ENCODE measurements at places on chromosomes 7 and 10. TPM values are rescaled to one million over a fixed set of nuclear protein-coding genes. Genes with fewer than 3 reads are reported as not detected.
A peak's percentile ranks its signal among the peaks of the same experiment; 100 is the strongest.

GRCh38 chr7:121002757-121003200 is 14.3 kb downstream of the CPED1 start:
- no peak for DNase-seq

- DNase-seq, result no peak
Observed at GRCh38 chr10:3874990-3875841, 90.2 kb upstream of the KLF6 start.

DNA sequence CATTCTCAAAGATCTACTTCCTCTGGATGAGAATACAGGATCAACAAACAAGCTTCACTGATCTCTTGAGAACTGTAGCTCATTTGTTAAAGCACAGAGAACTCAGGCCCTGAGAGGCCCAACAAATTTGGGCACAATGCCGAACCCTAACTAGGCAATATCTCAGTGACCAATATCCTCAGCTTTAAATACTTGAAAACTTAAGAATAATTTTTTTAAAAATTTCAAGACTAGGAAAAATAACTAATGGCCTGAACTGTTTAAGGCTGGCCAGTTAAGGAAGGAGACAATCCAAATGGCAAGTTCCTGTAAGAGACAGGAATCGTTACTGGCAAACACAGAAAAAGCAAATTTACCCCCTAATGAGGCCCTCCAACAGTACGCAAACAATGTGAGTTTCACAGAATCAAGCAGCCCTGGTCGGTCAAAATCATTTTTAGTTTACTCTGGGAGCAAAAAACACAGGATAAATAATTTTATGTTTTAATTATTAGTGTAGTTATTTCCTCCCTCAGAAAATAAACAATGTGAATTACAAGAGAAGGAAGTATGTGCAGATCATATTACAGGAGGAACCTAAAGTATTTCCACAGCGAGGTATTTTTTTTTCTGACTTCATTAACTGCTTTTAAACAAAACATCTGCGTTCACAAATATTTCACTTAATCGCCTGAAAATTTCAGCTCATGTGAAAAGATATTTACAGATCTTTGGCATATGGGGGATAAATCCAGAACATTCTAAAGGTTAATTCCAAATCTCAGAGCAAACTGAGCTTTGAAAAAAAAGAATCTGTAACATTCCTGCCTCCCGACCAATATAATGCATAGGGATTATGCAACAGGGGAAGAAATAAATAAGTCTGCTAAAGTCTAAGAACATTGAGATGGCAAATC is 39.5 kb downstream of the NT5C2 start:
- DNase-seq, result peak; percentile 51

- DNase-seq, result no peak
Observed at GRCh38 chr10:11087372-11087771, 69.7 kb downstream of the CELF2 start.

DNA sequence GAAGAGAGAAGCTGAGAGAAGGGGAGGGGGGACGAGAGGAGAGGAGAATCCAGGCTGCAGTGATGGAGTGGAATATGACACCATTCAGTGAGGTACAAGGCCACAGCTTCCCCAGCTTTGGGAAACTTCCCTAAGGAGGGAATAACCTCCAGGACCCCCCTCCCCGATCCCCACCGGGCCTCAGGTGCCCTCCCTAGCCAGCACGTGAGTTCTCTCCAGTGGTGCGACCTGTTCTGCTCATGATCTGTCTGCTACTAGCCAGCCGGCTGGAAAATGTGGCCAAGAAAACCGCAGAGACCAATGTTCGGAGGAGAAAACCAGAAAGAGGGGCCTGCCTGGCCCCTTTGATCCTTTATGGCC is 39.9 kb upstream of the AGK start:
- no peak for DNase-seq

DNA sequence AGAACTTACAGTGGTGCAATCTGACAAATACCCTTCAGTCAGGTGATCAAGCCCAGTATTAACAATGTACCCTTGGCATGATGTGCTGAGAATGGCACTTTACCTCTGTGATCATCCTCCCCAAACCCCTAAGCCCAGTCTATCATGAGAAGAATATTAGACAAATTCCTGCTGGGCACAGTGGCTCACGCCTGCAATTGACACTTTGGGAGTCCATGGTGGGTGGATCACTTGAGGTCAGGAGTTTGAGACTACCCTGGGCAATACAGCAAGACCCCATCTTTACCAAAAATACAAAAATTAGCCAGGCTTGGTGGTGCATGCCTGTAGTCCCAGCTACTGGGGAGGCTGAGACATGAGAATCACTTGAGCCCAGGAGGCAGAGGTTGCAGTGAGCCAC is 7.4 kb upstream of the CUL2 start:
- DNase-seq, result no peak

GRCh38 chr10:4802711-4803487 is 23.1 kb upstream of the AKR1E2 start:
- DNase-seq, result no peak

DNA sequence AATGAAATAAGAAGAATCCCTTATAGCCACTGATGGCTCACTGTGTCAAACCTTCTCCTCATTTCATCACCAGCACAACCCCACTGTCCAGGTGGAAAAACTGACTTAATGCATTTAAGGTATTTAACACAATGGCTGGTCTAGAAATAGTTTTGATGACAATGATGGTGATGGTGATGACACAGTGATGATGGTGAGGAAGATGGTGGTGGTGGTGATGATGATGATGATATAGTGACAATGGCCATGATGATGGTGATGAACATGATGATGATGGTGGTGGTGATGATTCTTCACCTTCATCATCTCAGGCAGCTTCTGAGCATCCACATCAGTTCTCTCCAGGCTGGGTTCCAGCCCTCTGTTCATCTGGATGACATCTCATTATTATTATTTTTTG is 186.6 kb downstream of the TCERG1L start:
- DNase-seq, result no peak

- no peak for DNase-seq
Observed at GRCh38 chr7:39317107-39317506, 249.1 kb upstream of the YAE1 start.

GRCh38 chr7:98913612-98914011 is 35.3 kb downstream of the TRRAP start:
- no peak for DNase-seq

DNA sequence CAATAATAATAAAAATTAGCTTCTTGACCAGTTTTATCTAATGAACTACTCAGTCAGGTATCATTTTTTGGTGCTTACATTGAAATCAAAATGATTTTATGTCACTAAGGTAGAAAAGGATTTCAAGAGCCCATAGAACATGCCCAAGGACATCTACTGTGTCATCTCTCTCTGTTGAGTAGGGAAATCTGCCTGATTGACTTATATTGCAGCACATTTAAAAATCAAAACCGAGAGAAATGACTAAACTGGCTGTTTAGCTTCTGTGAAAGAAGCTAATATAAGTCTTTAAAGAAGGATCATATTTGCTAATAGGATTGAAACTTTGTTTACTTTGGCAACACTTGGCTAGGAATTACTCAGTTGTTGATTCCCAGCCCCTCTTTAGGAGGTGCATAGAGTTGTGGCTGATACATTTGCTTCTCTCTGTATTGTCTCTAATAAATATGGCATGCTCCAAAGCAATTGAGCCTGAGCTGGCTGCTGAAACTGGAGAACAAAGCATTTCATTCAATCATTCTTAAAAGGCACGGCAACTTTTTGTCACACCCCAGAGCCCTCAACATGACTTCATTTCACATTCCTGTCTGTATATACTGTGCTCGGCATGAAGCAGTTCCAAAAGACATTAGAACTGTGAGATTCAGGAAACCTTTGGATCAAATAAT is 1096.9 kb upstream of the POT1 start:
- DNase-seq, result no peak

- DNase-seq, result no peak
Observed at GRCh38 chr7:156776527-156776926, 116.5 kb downstream of the LMBR1 start.

- no peak for DNase-seq
Observed at GRCh38 chr10:85922356-85923129, 444.1 kb downstream of the GRID1 start.

DNA sequence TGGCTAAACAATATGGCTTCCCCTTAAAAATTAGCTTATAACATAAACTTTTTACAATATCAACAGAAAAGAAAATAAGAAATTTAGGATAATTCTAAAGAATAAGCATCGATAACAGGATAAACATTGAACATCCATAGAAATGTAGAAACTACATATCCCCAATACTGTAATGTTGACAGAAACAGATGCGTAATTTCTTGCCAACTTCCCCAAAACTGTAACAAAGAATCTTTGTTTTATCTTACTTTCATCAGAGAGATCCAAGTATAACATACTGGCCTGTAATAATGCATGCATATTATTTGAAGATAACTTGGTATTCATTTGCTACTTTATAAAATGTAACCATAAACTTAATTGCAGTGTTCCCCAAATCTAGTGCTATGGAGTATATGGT is 339.9 kb downstream of the ARL4A start:
- DNase-seq, result no peak

DNA sequence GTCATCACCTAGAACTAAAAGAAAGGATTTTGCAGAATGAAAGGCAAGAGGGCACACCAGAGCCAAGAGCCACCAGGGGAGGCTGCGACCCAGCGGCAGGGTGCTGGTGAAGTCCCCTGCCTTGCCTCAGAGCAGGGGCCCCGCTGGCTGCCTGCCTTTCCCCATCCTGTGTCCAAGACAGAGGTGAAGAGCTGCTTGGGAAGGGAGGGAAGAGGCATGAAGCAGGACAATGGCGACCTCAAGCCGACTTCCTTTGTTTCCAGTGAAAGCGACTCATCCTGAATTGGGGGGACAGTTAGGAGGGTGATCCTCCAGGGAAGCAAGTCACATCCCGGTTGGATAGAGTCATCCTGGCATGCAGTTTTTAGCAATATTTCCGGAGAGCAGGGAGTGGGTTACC is 255.5 kb upstream of the YAE1 start:
- no peak for DNase-seq

DNA sequence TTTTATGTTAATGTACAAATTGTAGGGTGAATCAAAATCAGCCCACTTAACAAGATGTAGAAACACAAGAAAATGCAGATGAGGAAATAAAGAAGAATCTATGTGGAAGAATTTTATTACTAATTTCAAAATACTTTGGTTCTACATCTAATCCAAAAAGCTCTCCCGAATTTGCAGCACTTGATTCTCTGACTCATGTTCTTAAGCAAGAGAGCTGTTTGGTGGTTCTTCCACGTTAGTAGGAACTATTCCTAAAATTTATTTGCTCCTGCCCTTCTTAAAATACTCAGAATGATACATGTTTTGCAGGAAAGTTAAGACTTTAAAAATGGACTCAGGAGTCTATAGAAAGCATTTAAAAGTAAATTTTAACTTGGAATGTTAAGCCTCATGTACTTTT is 91.8 kb downstream of the ZMYND11 start:
- DNase-seq, result no peak

- no peak for DNase-seq
Observed at GRCh38 chr7:68785036-68785435, 813.2 kb upstream of the AUTS2 start.

DNA sequence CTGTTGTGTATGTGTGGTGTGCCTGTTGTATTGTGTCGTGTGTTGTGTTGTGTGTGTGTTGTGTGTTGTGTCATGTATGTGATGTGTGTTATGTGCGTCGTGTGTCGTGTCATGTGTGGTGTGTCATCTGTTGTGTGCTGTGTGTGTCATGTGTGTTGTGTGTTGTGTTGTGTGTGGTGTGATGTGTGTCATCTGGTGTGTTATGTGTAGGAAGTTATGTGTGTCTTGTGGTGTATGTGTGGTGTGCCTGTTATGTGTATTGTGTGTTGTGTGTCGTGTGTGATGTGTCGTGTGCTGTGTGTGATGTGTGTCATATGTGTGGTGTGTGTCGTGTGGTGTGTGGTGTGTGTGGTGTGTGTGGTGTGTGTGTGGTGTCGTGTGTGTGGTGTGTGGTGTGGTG is 145.2 kb downstream of the DNAJB6 start:
- no peak for DNase-seq

GRCh38 chr7:135964274-135964673 is 12.9 kb downstream of the MTPN start:
- no peak for DNase-seq

GRCh38 chr10:101879456-101880231 is 36.0 kb upstream of the KCNIP2 start:
- DNase-seq, result no peak

DNA sequence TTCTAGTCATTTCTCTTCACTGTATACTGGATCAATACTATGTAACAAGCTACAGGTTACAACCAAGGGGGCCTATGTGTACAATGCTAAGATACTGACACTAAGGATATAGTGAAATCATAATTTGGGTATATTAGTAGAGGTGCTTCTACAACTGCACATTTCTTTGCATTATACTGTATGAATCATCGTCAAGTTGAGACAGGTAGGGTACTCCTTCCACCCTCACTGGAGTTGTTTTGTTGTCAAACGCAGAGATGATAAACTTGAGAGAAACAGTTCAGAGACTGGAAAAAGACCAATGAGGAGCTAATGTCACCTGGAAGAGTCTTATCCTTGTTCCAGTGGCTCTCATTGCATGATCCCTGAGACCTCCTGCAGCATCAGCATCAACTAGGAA is 208.2 kb upstream of the PRPS1L1 start:
- no peak for DNase-seq

DNA sequence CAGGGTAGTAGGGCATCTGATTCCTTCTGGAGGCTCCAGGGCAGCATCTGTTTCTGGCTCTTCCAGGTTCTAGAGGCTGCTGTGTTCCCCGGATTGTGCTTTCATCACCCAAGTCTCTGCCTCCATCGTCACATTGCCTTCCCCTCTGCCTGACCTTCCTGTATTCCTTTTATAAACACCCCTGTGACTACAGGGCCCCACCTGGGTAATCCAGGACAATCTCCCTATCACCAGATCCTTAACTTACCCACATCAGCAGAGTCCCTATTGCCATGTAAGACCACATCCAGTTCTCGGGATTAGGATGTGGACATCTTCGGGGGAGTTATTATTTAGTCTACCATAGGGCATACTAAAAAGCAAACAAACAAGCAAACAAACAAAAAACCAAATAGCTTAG is 39.4 kb upstream of the AGR3 start:
- DNase-seq, result no peak

DNA sequence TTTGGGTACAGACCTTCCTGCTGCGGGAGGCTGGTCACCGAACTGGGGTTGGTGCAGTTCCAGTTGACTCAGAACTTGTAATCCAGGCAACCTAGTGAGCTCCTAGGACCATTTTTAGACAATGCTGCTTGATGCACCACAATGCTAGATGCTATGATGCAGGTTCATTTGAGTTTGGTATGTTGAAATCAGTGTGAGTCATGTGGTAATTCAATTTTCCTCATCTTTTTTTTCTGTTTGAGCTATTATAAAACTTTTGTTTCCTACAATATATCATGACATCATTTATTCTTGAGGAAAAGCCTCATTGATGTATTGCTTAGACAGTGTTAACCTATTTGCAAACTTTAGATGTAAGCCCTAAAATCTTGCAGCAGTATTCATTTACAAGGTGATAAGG is 40.9 kb upstream of the MTPN start:
- DNase-seq, result no peak

GRCh38 chr7:2947058-2947780 is 96.4 kb downstream of the CARD11 start:
- no peak for DNase-seq

GRCh38 chr10:55224007-55224781 is 423.2 kb upstream of the PCDH15 start:
- no peak for DNase-seq

The IDI2 gene
- total RNA-seq, result not detected

The SEC31B gene
- 0.56 TPM for total RNA-seq

The ADARB2 gene
- not detected for total RNA-seq

The EEF1AKMT2 gene
- 24.1 TPM for total RNA-seq

The GIMAP6 gene
- not detected for total RNA-seq

The HNRNPF gene
- total RNA-seq, result 449 TPM

The FEZF1 gene
- total RNA-seq, result not detected

The HOXA5 gene
- total RNA-seq, result 3.2 TPM

The ATOH7 gene
- not detected for total RNA-seq

The STEAP1B gene
- not detected for total RNA-seq

The PPP1R9A gene
- 18.2 TPM for total RNA-seq

The LRRD1 gene
- total RNA-seq, result not detected
